Fibroblast of the aortic adventitia (primary cell): ENCODE measurements at places on chromosomes 12 and 14.

GRCh38 chr14:99203801-99204200 is 68.2 kb downstream of the BCL11B start:
- DNase-seq, result no peak

GRCh38 chr12:56257491-56258067 is 605 bp downstream of the ANKRD52 start:
- peak; percentile 21 for DNase-seq

- DNase-seq, result no peak
These were observed 133.5 kb upstream of the KRAS start for GRCh38 chr12:25384038-25384892.

DNA sequence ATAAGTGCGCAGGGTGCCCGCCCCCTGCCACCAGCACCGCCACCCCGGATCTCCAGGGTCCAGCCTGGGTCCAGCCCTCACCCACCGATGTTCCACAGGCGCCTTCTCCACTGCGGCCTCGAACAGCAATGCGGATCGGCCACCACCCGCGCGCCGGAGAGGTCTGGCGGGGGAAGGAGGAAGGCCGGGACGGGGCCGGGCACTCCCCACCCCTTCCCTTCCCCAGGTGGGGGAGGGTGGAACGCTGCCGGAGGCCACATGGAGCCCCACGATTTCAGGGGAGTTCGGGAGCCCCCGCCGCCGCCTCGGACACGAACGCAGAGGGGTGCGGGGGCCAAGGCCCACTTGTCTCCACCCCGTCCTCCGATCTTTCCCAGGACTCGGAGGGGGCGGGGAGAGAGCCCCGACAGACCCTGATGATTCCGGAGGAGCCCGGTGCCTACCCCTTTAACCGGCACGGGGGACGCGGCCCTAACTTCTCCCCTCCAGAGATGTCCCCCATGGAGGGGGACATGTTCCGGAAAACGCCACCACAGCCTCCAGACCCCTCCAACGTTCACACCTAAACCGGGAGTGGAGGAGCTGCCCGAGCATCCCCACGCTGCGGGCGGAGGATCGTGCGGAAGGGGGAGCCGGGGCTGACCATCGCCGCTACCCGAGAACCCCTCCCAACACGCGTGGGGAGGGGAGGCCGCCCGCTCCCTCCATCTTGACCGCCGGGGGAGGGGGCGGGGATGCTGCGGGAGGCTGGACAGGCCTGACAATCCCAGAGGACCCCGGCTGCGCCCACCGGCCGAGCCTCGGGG is 1.1 kb downstream of the ATXN2 start:
- no peak for DNase-seq

DNA sequence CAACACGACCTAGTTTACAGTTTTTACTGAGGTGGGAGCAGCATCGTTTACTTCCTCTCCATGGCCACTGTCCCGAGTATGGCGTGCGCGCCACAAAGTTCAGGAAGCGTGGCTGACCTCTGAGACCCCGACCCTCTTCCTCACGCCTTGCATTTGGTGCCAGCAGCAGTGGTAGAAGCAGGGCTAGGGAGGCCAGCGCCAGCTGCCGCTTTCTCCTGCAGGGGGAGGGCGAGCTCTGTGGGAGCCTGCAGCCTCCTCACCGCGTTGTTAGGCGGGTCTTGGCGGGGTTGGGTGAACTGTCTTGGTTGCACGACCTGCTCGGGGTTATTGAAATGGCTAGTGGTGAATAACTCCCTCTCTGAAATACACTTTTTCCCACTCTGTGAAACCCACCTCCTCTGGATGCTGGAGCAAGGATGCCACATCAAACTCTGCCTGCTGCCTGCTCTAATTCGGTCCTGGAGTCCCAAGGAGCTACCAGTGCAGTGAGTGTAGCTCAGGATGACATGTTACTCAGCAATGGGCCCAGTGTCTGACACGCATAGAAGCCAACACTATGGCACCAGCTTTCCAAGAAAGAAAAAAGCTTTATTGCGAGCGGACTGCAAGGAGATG is 22.3 kb upstream of the TDRD9 start:
- DNase-seq, result no peak
